NCI-H1048 (cell line): ENCODE measurements at places on chromosomes 4 and X.

GRCh38 chr4:140222171-140222570 lies 68.2 kb upstream of the MAML3 start:
- DNase-seq: no peak

GRCh38 chrX:84322083-84322827 lies 134.3 kb upstream of the RPS6KA6 start:
- no peak for DNase-seq

DNA sequence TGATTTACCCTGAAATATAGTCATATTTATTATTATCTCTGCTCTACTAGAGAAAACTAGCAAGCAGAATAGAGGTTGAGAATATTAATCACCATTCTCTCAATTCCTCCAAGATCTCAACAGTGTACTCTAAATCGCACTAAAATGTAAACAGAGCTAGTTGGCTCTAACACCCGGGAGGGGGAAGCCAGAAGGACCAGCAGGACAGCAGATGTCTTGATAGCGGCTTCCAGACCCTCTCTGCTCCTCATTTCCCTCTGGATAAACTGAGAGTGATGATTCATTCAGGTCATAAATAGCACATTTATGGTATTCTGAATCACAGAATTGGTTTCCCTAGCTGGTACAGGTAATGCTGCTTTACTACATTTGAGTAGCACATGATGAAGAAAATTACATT lies 82.5 kb downstream of the TBC1D9 start:
- no peak for DNase-seq

- DNase-seq: no peak
Measured at GRCh38 chrX:107576841-107577240, 51.5 kb upstream of the PRPS1 start.

DNA sequence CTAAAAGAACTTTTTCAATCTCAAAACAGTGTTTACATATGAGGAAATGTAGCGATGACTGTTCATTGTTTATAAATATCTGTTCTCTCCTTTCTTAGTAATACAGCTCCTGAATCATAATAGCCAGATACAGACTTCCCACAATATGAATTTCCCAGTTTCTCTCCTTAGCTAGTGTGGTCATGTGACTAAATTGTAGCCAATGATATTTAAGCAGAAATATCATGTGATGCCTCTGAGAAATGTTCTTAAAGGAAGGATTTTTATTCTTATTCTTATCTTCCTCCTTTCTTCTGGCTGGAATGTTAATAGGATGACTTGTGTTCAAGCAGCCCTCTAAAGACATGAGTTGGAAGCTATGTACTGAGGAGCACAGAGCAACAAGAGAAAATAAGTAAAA lies 383.7 kb upstream of the ATOH1 start:
- no peak for DNase-seq

- no peak for DNase-seq
Measured at GRCh38 chr4:40682290-40683101, 52.8 kb upstream of the RBM47 start.
